ENCODE measurements at places on chromosomes 4 and X.

DNA sequence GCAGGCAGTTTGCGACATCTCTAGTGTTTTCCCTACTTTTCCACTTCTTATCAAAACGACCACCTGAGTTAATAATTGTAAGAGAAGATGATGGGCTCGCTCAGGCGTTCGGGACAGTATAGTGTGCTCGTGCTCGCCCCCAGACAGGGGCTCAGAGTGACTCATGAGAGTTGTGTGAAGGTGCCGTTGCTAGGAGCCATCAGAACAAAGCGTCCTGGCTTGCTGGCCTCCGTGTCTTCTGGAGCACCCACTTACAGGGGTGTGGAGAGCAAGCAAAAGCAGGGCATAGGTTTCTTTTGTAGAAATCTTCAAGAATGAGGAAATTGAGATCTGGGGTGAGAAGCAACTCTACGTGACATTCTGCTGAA is 73.0 kb upstream of the ADGRG2 start:
- DNase-seq: no peak

GRCh38 chrX:123610915-123611314 is 121.9 kb downstream of the THOC2 start:
- no peak for DNase-seq

DNA sequence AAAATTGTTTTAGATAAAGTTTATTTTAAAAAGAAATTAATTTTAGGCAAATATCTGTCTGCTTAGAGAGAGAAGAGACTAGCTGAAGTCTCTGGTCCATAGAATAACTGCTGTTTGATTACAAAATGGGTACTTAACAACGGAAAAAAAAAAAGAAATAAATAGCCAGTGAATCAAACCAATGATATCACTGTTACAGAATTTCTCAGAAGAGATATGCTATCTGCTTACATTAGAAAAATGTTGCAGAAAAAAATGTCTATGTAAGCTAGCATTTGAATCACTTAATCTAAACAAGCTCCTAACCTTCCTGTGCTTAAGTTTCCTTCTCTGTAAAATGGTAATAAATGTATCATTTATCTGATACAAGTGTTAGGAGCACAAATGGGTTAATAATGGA is 189.9 kb downstream of the IL15 start:
- DNase-seq: no peak

GRCh38 chr4:76588274-76588673 is 153.2 kb downstream of the SHROOM3 start:
- no peak for DNase-seq

GRCh38 chrX:45683914-45684313 is 483.2 kb upstream of the DIPK2B start:
- DNase-seq: no peak

DNA sequence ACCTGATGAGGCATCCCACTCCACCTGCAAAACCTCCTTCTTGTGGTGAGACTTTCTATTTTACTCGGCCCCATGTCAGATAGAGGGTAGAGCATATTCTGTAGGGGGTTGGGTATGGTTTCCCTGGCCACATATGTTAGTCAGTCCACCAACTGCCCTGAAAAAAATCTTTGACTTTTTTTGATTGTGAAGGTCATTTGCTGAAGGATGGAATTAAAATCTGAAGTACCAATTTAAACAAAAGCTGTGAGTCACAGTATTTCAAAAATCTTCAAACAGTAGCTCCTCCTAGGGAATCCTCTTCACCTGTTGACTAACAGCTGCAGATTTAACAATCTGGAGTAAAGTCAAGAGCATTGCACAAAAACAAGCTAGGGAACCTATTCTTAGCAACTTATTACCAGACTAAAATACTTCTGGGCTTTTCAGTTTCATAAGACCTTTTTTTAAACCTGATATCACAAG is 8.0 kb upstream of the CCDC110 start:
- DNase-seq: no peak

DNA sequence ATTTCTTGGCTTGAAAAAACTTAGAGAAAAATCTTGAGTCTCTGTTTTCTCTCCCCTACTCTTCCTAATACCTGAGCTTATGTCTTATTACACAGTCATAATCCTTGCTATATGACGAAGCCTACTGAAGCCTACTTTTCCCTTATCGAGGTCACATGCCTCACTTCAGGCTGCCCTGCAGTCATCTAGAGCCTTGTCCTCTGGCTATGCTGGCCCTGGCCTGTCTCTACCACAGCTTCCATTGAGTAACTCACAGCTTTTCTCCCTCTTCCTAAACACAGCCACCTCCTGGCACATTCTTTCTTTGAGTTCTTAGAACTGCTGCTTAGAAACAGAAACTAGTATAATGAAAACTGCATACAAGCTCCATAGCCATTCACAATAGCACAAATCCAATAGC is 1698.3 kb downstream of the STIM2 start:
- DNase-seq: no peak

- no peak for DNase-seq
Measured at GRCh38 chrX:153408221-153408721, 3.0 kb upstream of the ZFP92 start.

- no peak for DNase-seq
Measured at GRCh38 chrX:56000729-56001128, 231.4 kb upstream of the KLF8 start.

- DNase-seq: no peak
Measured at GRCh38 chr4:138935135-138935807, 80.3 kb upstream of the NOCT start.

GRCh38 chr4:152458801-152459302 is 77.0 kb downstream of the FBXW7 start:
- DNase-seq: no peak

DNA sequence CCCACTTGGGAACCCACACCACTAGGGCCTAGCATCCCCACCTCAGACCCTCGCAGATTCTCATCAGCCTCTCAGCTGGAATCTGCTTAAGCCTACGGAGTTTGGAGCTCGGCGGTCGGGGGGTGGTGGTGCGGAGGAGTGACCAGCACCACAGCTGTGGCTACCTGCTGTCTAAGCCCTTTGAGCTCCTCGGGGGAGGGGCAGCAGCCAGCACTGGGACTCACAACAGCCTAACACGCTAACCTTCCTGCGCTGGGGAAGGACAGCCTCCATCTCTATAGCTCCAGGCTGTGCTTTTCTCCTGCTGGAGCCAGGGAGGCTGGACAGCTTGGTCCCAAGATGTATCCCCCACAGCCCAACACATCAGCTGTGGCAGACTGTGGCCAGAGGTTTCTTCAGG is 281.5 kb downstream of the USP46 start:
- no peak for DNase-seq

GRCh38 chrX:106898462-106898861 is 4.7 kb downstream of the RIPPLY1 start:
- no peak for DNase-seq

DNA sequence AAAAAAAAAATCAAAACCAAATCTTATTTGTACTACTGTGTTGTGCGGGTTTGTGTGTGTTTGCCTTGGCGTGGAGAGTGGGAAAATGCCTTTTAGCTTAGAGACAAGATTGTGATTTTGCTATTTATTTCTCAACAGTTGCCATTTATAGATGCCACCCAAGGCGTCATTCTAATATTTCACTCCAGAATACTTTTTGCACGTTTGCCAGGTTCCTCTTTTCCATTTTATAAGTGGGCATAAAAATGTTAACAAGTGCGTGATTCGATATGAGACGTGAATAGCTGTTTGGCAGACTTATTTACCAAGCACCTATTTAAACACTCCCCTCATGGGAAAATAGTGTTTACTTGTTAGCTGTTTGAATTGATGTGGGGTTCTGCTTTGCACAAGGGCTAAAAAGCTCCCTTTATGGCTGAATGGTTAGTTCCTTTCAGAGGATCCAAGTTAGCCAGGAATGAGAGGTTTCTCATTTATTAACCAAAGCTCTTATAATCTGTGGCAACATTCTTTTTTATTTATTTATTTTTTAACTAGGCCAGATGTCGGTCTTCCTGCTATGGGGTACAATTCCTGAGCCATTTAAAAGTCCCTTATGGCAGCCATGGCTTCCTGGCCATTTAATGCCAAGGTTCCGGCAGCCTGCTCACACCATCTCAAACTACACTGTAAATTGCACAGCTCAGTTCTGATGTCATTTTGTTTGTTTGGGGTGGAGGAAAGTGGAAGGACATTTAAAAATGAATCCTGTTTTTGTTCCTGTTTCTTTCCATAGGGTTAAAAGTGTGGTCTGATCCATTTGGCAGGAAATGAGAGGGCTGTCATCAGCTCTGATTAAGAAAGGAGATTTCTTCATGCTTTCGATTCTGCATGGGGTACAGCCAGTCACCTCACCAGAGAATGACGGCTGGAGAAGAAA is 14.6 kb downstream of the SMIM20 start:
- no peak for DNase-seq

DNA sequence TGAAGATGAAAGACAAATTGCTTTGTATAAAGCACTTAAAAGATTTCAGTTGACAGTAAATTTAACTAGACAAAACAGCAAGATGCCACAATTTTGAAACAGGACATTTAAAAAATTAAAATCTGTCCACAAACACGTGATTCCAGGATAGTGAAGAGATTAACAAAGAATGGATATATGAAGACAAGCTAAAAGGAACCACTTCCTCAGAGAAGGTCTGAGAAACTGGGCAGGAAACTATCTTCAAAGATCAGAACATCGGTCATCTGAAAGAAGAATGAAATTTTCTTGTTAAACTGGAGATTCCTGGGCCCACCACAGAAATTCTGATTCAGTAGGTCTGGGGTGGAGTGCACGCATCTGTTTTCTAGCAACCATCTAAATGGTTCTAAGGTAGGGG is 1.4 kb downstream of the RWDD4 start:
- no peak for DNase-seq

DNA sequence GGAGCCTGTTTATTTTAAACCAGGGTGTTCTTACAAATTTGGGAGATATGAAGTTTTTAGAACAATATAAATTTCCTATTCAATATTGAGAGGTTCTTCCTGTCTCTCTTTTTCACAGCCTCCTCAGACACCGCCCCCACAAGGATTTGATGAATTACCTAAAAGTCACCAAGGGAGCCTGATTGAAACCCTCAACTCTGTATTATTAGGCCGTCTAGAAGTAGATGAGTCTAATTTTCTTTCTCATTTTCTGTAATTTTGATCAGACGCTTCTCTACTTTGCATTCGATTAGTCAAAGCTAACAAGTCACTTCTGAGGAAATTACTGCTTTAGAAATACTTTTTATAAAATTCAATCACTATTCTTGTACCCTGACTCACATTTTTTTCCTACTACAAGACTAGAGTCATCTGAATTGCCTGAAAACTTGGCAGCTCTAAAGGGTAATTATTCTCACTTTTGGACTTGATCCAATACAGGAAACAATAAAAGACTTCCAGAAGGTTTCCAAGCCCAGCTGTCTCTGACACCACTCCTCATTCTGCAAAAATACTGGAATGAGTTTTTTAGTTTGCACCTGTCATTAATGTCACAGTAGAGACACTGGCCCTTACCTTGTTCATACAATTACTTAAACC is 111.2 kb downstream of the ELOVL6 start:
- no peak for DNase-seq

Measured in stimulated activated CD4-positive, alpha-beta T cell treated with anti-CD3 and anti-CD28 coated beads, Interleukin-1b, Interleukin-23, amount 100 ng/mL, for 1 hour (primary cell).